NCI-H2171 treated with DMSO at 0.1 percent for 48 hours (cell line): ENCODE measurements at places on chromosomes 6 and 20.

GRCh38 chr20:62918831-62919230 lies 7.5 kb downstream of the DIDO1 start:
- DNase-seq, result no peak

DNA sequence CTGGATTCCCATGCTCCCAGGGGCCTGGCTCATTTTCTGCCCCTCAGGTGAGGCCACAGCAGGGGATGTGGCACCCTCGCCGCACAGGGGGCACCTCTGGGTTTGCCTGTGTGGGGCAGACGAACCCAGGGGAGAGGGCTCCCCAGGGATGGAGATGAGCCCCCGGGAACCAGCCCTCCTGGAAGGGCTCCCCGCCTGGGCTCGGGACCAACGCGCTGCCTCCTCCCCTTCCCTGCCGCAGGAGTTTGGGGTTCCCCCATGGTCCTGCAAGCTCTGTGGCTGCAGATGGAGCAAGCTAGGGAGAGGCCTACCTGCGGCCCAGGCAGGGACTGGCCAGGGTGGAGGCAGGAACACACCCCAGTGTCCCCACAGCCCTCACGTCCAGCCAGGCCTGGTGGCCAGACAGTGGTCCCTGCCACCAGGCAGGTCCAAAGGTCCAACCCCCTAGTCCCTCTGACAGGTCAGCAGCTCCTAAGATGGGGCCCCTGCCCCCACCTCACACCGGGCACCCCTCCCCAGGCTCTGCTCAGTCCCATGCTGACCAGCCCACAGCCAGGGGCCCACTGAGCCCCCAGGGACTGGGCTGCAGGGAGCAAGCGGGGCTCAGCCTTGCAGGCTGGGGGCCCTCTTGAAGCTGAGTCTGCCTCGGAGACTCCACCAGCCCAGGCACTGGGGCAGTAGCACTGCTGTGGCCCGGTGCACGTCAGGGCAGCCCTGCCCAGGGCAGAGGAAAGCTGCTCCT lies 13.7 kb downstream of the LAMA5 start:
- DNase-seq, result no peak

DNA sequence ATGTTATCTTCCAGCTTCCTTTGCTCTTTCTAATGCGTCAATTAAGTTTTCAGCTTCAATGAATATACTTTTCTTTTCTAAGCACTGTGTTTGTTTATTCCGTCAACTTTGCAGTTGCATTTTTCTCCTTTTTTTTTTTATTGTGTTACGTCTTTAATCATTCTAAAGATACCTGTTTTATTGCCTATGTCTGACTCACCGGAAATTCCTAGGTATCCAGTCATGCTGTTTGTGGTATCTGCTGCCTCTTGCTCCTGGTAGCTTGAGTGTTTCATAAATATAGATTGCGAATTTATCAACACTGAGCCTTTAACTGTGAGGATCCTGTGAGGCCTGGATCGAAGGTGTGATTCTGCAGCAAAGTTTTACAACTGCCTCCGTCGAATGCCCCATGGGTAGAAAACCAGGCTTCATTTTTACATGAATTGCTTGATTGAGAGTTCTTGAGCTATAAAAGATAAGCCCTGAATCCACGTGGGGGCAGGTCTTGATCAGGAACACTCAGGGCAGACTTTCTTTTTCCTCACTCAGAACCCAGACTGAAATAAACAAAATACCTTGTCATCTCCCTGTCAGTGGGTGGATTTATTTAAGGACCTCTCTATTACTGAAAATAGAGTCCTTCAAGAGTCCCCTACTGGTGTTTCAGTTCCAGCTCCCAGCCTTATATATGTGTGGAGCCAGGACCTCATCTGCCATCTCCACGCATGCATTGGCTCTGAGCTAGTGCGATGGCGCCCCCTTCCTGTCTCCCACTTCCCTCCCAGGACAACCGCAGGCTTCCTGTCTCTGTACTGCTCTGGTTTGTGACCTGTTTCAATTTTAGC lies 60.1 kb upstream of the LRRC1 start:
- DNase-seq, result no peak

- no peak for DNase-seq
Measured at GRCh38 chr6:148074738-148075137, 267.9 kb upstream of the SASH1 start.

GRCh38 chr20:43776691-43777090 lies 49.9 kb upstream of the GTSF1L start:
- no peak for DNase-seq

GRCh38 chr6:158666628-158667359 lies 16.9 kb downstream of the SYTL3 start:
- DNase-seq, result no peak

- DNase-seq, result no peak
Measured at GRCh38 chr6:165206798-165207197, 102.6 kb downstream of the C6orf118 start.

GRCh38 chr6:118897386-118897785 lies 3.4 kb downstream of the ASF1A start:
- DNase-seq, result no peak

DNA sequence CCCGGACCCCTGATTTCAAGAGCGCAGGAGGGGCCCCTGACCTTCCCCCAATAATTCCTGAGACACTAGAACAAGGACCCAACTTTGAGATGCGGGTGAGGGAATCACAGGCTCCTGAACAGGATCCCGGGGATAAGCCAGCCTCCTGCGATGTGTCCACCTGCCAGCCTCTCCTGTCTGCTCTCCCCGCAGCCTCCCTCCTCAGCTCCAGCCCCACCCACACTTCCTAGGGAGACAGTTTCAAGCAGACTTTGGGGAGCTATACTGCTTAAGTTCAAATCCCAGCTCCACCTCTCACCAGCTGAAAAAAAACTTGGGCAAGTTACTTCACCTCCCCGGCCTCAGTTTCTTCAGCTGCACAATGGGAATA lies 50.8 kb downstream of the GRM4 start:
- DNase-seq, result no peak

DNA sequence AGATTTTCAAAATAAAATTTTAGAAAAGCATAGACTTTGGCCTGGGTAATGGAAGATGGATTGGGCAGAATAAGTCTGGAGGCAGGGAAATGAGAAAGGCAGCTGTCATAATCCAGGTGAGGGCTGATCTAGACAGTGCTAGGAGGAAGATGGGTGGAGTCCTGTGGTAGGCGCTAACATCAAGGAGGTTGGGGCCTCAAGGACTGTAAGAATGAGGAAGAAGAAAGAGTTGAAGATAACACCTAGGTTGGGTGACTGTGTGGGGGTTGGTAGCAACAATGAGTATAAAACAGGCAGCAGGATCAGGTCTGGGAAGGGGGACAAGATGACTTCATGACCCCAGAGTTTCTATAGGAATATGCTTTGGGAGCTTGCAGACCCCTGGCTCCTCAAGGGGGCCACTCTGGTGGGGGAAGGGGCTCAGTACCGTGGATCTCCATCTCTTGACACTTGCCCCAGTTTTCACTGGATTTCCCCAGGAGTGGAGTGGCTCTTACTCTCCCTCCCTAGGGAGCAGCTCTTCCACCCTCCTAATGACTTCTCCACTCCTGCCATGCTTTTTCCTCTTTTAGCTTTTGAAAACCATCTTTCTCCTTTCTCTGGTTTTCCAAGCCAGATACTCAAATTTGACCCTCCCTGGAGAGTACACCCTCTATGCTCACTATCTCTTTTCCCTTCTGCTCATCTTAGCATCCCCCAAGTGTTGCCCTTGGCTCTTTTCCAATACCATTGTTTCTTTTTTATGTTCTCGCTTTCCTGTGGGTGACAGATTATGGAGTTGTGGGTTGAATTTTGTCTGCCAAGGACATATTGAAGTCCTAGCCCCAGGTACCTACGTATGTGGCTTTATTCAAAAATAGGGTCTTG lies 14.8 kb downstream of the TRIM31 start:
- no peak for DNase-seq

GRCh38 chr6:152261179-152261578 lies 376.0 kb downstream of the SYNE1 start:
- DNase-seq, result no peak

GRCh38 chr6:73610444-73611275 lies 43.1 kb downstream of the SLC17A5 start:
- DNase-seq, result peak; percentile 31

- DNase-seq, result no peak
Measured at GRCh38 chr6:167933290-167933689, 64.2 kb upstream of the KIF25 start.

DNA sequence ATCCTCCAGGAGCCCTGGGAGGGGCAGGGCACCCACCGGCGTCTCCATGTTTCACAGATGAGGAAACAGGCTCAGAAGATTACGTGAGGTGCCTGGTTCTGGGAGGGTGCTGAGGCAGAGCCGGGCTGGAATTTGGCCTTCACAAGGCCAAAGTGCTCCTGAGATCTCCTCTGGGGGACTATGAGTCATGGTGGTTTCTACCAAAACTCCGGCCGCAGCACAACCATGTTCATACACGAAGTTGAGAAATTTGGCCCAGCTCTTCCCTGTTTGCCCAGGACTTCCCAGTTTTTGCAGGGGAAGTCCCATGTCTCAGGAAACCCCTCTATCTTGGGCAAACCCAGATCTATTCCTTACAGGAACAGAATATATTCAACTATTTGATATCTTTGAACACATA lies 172.9 kb upstream of the CDYL start:
- DNase-seq, result no peak

DNA sequence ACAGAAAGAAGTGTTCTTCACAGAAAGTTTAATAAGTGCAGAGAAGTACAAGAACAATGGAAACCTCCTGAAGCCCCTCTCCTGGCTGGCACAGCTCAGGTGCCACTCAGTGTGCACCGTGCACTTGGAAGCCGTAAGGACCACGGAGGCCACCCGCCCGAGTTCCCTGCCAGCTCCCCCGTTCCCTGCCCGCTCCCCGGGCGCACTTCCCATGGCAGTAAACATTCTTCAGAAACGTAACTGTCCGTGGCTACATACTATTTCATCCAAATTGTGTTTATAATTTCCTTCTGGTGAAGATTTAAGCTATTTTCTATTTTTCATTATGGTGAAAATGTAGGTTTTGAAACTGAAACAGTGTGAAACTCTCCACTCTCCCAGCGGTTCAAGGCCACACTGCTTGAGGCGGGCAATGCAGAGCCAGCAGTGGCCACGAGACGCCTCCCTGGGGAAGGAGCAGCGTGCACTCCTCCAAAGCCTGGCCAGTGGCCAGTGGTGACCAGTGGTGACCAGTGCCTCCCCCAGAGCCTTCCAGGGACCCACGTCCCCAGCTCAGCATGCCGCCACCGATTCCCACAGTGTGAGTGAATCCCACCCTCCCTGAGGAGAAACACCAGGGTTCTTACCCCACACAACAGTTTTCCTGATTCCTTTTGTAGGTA lies 46.4 kb downstream of the TAF4 start:
- no peak for DNase-seq

- no peak for DNase-seq
Measured at GRCh38 chr6:126056355-126057004, 70.1 kb downstream of the TRMT11 start.

GRCh38 chr6:33289784-33290315 lies 449 bp downstream of the PFDN6 start:
- DNase-seq, result no peak

DNA sequence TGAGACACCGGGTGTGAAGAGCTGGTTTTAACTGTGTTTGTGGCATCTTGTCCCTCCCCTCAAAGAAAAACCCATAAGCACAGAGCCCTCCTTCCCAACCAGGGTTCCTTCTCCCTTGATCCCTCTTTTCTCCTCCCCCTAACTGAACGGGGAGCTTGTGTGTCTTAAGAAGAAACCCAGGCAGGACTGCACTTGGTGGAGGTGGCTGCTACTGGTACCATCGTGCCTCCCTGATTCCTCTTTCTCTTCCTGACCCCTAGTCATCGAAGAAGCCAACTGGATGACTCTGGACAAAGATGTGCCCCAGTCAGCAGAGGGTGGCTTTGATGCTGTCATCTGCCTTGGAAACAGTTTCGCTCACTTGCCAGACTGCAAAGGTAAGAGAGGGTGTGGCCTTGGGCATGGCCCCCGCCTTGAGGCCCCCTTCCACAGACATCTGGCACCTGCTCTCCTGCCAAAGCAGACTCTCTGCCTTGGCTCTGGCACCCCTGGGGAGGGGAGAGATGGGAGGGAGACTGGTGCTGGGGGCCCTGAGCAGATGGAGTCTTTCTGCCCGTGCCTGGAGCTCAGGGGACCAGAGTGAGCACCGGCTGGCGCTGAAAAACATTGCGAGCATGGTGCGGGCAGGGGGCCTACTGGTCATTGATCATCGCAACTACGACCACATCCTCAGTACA lies 2.1 kb downstream of the GNMT start:
- peak; percentile 99 for DNase-seq

DNA sequence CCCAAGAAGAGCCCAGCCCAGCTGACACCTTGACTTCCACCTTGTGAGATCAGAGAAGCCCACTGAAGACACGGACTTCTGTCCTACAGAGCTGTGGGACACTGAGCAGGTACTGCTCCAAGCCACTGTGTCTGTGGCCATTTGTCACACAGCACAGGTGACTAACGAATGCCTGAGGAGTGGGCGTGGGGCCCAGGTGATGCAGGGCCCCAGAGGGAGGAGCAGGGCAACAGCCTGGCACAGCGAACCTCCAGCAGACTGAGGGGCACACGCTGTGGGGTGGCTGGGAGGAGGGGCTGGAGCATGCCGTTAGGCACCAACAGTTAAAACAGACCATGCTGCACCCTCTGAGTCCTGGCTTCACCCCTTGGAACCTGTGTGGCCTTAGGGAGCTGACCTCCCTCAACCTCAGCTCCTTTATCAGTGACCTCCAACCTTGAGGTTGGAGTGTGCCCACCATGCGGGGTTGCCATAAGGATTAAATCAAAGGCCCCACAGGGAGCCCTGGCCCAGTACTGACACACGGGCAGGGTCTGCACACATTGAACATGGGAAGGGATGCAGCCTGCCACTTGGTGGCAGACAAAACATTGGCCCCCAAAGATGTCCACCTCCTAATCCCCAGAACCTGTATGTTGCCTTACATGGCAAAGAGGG lies 119.9 kb upstream of the CST7 start:
- no peak for DNase-seq

GRCh38 chr6:15489261-15489962 lies 173.4 kb downstream of the DTNBP1 start:
- DNase-seq, result no peak

DNA sequence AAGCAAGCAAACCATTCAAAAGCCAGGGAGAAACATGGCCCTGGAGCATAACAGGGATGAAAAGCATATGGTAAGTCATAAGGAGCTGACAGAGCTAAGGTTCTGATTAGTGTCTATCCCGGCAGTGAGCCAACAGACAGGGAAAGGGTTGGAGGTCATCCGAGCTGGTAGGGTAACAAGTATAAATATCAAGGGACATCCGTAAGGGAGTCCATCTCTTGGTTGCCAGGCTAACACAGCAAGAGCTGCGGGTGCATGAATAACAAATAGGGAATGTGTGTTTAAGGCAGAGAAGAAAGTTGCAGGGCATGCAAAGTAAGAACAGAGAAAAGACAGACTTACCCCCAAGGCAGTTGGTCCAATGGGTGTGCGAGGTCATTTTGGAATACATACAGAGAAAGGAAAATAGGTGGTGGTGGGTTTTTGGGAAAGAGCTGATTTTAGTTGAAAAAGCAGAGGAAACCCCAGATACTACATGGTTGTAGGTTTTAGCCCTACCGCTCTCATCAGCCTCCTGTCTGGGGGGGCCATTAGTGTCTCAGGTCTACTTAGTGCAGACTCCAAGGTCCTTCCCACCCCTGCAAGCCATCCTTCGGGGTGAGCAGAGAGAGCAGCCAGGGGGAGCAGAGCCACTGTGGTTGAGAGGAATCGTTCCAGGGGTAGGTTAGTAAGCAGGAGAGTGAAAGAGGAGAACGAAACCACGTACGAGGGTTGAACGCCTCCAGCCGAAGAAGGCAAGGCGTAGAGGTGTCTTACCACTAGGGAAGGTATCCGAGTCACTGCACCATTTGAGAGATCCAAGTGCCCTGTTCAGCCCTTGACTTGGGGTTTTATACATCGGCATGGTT lies at the start of gene ERVFRD-1:
Gene ERVFRD-1 (minus strand): TSS at position 805 of the 848 bp plus-strand sequence. CDS start 6,415 bp downstream, outside the sequence.
- DNase-seq, result no peak
